LNCaP clone FGC (cell line): ENCODE measurements at places on chromosomes 5 and 9.

GRCh38 chr5:53943938-53944337, 366.4 kb downstream of the ARL15 start:
- no peak for DNase-seq

- no peak for DNase-seq
These were observed 45.4 kb downstream of the SNX30 start for GRCh38 chr9:112795921-112796320.

- DNase-seq, result no peak
These were observed 81.8 kb downstream of the ANKRD33B start for GRCh38 chr5:10645671-10646070.

DNA sequence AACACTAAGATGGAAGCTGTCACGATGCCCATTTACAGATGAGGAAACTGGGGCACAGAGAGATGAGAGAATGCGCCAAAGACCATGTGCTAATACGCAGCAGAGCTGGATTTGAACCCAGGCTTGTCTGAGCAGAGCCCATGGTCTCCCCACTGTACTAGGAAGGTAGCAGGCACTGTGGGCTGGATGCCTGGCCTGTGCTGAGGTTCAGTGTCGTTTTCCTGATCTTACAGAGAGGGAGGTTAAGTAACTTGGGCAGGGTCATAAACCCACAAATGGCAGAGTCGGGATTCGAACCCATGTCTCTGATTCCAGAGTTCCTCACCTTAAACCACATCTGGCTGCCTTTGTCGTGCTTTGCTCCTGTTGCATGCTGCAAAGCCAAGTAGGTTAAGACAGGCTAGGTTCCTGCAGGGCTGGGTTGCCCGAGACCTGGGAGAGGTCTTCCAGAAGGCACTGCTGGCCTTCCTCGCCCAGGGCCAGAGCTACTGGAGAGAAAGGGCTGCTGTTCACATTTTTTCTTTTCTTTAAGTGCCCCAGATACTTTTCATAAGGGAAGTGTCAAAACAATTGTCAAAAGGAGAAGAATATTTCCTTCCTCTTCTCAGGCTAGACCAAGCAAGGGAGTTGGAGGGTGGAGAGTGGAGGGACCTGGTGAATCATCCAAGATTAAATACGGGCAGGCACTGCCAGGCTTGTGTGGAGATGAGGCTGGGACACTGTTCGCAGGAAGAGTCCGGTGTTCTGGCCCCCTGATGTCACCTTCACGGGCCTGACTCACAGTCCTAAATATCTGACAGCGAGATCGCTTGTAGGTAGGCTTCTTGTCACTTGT, 3.2 kb downstream of the NEK6 start:
- no peak for DNase-seq

DNA sequence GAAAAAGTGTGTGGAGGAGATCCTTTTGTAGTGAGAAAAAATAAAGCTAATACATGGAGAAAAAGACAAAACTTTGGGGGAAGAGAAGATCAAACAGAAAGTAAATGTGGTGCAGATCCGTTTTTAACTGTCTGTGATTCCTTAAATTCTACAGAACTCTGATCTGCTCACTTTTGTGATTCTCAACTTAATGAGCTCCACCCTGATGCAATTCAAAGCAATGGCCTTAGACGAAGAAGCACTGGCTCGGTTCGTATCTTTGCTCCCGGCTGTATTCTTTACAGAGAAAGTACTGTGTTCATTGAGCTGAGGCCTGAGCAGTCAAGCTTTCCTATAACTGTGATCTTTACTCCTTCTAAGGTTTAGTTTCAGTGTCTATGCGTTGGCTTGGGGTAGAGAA, 453.4 kb downstream of the DMAC1 start:
- DNase-seq, result no peak

GRCh38 chr5:77328930-77329647, 118.6 kb downstream of the PDE8B start:
- peak; percentile 62 for DNase-seq

DNA sequence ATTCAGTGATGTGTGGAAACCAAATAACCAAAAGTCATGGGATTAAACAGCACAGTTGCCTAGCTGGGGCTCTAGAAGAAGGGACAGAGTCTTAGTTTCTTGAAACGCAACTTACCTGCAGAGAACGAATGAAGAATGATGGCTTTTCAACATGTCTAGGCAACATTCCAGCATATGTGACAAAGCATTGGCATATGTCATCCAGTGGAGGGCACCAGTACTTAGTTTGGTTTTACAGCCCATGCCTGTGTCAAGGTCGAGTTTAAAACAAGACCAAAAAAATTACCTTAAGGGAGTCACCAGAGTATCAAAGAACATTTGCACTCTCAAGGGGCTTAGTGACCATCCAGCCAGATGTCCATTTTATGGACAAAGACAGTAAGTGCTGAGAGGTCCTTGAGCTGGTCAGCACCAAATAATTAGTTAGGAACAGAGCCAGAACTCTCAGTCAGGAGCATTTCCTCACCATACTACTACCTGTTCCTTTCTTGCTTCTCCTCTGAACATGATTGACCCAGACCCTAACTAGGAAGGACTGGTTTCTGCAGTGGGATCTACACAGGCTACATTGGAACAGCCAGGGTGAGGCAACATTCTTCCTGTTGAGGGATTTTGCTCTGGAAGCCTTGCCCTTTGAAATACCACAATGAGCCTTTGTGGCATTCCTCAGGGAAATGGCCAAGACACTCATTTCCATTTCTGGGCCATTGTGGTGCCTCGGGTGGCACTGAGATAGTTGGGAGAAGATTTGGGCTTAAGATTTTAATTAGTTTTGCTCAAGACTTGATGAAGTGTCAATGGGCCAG, 75.4 kb upstream of the ANKH start:
- peak; percentile 61 for DNase-seq

DNA sequence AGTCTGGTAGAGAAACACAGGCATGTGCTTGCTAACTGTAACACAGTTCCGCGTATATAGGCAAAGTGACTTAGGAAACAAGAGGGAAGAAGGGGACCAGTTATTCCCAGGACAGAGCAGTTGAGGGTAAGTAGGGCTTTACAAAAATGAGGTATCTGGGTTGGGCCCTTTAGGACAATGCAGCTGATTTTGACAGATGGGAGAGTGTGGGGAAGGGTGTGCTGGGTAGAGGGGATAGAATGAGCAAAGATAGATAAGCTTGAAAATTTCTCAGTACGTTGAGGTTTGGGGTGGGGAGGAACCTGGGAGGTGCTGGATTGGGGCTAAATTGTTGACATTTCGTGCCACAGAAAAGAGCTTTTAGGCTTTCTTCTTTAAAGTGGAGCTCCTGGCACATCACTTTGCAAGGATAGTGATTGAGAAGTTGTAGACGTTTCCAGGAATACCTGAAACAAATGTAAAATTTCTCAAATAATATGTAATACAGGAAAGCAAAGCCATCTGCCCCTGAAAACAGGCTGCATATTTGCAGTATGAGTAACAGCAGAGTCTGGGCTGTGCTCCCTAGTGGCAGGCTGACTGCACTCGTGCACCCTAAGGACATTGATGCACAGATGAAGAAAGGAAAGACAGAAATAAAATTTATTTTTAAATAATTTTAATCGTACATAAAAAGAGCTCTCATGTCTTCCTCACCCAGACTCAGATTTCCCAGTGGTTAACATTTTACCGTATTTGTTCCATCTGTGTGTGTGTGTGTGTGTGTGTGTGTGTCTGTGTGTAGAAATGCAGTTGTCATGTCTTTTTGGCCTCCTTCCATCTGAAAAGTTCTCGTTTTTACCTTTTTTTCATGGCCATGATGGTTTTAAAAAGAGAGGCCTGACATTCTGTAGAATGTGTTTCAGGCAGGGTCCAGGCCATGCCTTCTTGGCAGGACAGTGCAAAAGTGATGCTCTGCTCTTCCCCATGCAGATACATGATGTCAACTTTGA, 144.9 kb upstream of the DMRT1 start:
- DNase-seq, result no peak

GRCh38 chr9:8628791-8629190, 829.2 kb upstream of the DMAC1 start:
- no peak for DNase-seq

DNA sequence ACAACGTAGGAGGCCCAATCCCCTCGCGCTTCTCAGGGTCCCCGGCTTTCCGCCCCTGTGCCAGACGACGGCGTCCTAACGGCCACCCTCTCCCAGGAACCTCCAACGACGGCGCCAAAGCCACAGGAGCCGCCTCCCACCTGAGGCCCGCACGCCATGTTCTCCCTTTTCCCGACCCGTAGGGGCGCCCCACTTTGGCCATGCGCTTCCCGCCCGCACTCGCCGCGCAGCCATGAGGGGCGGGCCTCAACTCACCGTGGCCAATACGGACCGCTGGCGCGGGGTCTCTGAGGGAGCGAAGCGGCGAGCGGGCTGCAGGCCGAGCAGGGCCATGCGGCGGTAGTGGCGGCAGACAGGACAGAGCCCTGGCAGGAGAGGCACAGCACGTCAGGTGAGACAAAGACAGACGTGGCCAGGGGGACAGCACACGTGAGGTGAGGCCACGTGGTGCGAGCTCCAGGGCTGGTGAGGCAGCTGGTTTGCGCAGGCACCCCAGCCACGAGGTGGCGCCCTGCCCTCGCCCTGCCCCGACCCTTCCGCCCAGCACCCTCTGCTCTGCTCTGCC, 1005.5 kb upstream of the PTPRD start:
- DNase-seq, result no peak

- no peak for DNase-seq
These were observed 10.8 kb upstream of the MGAT1 start for GRCh38 chr5:180813420-180813819.

GRCh38 chr5:169302491-169303118, 1.7 kb upstream of the SLIT3 start:
- DNase-seq, result peak; percentile 32

GRCh38 chr5:80481019-80481893, 6.6 kb upstream of the FAM151B start:
- no peak for DNase-seq

DNA sequence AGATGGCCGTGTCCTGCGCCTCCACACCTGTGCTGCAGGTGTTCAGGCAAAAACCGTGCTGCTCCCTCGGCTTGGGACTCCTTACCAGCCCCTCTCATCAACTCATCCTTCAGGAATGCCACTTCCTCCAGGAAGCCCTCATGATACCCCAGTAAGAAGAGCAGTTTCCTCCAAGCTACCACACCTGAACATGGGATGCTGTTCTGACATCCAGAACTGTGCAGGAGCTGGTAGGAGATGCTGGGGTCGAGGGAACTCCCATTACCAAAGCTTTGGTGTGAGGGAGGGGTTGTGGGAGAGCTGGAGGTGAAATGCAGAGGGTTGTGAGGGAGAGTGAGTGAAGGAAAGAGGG, 18.9 kb downstream of the CARD19 start:
- DNase-seq, result no peak
